ENCODE measurements at places on chromosomes 12 and 14.

DNA sequence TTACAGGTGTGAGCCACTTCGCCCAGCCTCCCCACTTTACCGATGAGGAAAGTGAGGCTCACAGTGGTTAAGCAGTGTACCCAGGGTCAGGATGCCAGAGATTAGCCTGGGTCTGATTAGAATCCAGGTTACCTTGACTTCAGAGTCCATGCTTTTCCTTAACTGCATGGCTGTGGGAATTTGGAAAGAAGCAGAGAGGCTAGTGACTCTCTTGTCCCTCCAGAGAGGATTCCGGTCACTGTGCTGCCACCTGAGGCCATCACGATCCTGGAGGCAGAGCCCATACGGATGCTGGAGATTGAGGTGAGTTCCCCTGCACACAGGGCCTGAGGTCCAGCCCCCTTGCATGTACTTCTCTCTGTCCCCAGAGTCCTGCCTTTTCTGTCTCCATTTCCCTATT is 4.7 kb downstream of the REC8 start:
- no peak for DNase-seq

GRCh38 chr12:44677724-44678123 is 198.4 kb downstream of the NELL2 start:
- no peak for DNase-seq

GRCh38 chr12:19276767-19277166 is 147.2 kb downstream of the PLEKHA5 start:
- no peak for DNase-seq

DNA sequence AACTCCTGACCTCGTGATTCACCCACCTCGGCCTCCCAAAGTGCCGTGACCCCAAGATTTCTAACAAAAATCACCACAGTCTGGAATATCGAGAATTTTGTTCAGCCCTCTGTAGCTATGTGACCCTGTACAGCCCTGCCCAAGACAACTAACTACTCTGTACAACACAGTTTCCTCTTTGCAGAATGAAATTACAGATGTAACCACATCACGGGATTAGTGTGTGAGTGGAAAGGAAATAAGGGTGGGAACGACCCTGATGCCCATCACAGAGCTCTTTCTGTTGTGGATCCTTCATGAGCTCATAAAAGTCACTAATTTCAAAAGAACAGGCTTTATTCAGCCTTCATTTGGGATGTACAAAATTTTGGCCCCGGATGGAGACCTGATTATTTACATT is 50.5 kb upstream of the KRR1 start:
- DNase-seq = no peak

- DNase-seq = no peak
These were observed 6.6 kb upstream of the M6PR start for GRCh38 chr12:8956073-8956472.

- DNase-seq = no peak
These were observed 172.3 kb upstream of the PTPRQ start for GRCh38 chr12:80271780-80272179.

DNA sequence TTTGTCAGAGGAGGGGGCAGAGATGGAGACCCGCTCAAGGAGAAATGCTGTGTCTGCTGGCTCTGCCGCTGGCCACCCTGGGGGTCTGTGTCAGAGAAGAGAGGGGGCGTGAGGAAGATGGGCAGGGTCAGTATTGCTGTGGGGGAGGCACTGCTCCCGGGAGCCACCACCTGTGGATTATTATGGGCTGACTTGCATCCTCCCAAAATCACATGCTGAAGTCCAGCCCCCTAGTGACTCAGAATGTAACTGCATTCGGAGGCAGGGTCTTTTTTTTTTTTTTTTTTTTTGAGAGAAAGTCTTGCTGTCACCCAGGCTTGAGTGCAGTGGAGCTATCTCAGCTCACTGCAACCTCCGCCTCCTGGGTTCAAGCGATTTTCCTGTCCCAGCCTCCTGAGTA is 12.3 kb downstream of the ABCD4 start:
- DNase-seq = no peak

DNA sequence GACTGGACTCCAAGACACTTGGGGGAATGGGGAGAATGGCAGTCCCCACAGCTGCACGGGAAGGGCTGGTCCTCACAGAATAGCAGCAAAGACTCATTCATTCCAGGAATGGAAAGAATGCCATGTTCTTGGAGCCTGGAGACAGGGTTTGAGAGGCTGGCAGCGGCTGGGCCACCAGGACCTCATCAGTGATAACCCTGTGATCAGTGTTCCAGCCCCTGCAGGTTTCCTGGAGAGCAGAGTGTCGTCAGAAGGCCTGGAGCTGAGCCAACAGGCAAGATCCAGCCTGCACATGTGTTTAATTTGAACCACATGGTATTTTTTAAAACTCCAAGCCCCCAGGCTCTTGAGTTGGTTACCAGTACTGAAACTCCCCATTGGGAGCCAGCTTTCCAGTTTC is 11.3 kb downstream of the BDKRB1 start:
- DNase-seq = no peak

- DNase-seq = peak; percentile 3
These were observed 757 bp downstream of the SLC25A3 start for GRCh38 chr12:98594050-98594835.
